Prostate gland (tissue), 2 donors: ENCODE measurements at places on chromosomes 2 and 18. TPM values are rescaled to one million over a fixed set of nuclear protein-coding genes. Genes with fewer than 3 reads are reported as not detected.

ABCB11 gene
- 1.2 TPM for total RNA-seq

GRCh38 chr2:66084948-66085590, 349.9 kb upstream of the MEIS1 start:
- no peak overlapping the region for H3K4me3 ChIP-seq
- H3K27ac ChIP-seq, result no peak overlapping the region
- H3K27me3 ChIP-seq, result no peaks in the 10 kb centered on the region
- H3K36me3 ChIP-seq, result no peaks in the 10 kb centered on the region

SULT1C2 gene
- total RNA-seq, result 1.8 TPM

DNA sequence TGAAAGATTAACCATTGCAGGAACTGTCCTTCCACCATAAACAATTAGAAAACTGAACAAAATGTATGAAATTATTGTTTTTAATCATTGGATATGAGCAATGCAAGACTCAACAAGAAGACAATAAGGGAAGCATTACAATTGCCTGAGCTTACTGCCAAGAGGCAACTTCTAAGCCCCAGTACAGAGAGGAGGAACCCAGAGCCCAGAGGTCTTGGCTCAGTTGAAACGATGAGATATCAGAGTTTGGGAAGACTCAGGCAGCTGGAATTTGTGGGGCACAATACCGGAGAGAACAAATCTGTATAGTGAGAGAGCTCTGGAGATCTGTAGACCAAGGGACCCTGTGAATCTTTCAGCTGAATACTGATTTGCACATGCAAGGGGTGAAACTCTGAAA, 80.6 kb upstream of the ZFP36L2 start:
- no peak overlapping the region for H3K4me3 ChIP-seq
- no peak for DNase-seq
- no peak overlapping the region for H3K27ac ChIP-seq
- H3K27me3 ChIP-seq, result no peaks in the 10 kb centered on the region

GRCh38 chr2:200321780-200322534, 15.5 kb downstream of the SPATS2L start:
- no peaks in the 10 kb centered on the region for H3K36me3 ChIP-seq
- no peak overlapping the region for H3K27ac ChIP-seq
- H3K27me3 ChIP-seq, result no peaks in the 10 kb centered on the region
- DNase-seq, result no peak
- no peak overlapping the region for H3K4me3 ChIP-seq

DNA sequence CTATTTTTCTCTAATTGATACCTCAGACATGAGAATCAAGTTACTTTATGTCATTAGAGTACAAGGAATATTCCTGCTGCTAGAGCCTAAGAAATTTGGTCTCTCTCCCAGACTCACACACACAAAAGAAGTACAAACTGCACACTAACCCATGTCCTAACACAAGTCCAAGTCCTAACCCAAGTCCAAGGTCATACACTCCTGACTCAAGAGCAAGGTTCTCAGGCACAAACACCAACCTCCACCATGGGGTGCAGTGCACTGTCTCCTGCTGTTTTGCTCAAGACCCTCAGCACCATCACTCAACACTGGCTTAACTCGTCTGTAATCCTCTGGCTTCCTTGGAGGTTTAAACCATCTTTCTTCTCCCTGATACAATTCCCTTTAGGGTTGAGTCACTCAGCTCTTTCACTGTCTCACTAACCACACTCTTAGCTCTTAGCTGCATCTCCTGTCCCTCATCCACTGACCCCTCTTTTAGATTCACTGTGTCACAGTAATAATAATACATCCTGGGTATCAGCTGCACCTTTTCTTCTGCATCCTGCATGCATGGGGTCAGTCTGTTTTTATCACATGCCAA, 129.8 kb downstream of the BCL2L11 start:
- no peak for DNase-seq
- no peak overlapping the region for H3K4me3 ChIP-seq
